ENCODE measurements at places on chromosomes 1 and 21.

- no peak for DNase-seq
Measured at GRCh38 chr1:230080822-230081221, 13.8 kb downstream of the GALNT2 start.

GRCh38 chr1:204426971-204427701, 15.5 kb upstream of the PPP1R15B start:
- no peak for DNase-seq

- DNase-seq = no peak
Measured at GRCh38 chr1:151312411-151312810, 14.8 kb downstream of the PI4KB start.

DNA sequence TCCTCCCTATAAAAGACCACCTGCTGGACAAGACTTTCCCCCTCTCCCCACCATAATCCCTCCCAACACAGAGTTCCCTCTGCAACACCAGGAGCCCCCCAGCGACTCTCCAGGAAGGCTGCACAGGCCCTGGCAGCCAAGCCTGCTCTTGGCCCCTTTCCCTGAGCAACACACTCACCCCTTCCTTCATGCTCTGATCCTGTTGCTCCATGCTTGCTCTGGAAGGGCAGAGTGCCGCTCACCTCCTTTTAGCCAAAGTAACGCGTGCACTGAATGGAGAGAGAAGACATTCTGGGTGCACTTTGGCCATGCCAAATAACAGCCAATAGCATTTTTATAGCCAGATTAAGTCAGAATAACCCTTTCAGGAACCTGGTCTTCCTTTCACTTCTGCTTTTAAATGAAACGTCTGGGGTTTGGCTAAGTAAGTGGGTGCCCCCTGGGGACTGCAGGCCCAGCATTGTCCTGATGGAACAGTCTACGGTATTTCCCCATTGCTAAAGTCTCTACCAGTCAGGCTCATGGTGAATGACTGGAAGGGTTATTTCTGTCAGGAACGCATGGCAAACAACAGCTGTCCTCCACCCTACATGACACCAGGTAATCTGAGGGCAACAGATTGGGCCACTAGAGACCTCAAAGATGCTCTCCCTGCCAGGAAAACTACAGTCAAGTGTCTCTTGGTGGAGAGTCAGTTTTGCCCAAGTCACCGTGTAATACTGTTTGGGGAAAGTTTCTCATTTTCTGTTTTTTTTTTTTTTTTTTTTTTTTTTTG, at the start of gene SLC2A5:
Gene SLC2A5, minus strand, starts transcription at position 310 of the 775 bp plus-strand sequence. Its CDS starts 99 bp downstream, at position 211.
- DNase-seq = no peak

DNA sequence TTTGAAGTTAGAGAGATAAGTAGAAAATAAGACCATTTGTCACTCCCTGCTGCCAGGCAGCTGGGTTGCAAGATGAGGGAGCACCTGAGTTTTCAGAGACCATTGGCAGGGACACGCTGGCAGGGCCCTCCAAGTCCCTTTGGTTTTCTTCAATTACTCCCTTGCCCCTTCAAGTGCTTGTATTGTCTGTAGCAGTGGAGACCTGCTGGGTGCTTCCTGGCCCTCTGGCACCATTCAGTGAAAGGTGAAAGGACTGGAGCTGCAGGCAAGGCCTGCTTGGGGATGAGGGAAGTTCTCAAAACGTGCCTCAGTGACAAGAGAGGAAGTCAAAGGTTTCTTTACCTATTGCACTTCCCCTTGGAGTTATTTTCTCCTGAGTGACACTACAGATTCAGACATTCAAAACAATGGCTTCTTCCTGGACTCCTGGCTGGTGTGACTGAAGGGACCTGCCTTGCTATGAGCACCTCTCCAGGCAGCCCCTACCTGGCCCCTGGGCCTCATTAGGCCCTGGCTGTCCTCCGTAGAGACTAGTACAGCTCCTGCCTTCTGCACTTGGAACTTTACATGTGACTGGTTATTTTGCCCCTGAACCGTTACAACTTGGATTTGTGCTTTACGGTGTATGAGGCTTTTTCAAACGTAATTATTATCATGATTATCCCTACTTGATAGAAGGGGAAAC, 100.1 kb downstream of the C1orf21 start:
- no peak for DNase-seq

DNA sequence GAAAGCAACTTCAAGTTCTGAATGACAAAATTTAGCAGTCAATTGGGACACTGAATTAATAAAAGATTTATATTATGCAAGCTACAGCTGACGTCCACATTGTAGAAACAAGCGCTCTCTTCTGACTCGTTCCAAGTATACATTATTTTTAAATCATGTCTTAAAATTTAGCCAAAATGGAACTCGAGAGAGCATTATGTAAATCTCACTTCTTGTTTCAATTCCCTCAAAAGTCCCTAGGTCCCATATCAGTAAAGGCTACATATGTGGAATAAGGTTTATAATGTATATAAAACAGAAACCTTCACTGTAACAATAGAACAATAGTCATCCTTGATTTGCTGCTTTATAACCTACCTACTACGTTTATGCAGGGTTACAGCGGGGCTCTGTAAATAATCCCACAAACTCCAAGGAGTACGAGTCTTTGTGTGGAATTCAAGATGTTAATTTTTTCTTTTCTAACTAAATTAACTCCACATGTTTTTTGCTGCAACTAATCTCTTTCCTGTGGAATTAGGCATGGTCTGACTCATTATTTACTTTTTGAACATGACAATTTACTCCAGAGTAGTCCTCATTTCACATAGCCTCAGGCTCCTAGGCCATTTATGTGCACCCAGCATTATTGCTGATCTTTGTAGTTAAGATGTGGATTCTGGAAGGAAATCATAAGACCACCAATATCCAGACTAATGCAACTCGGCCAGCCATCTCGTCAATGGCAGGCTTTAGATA, 785.1 kb downstream of the LTN1 start:
- DNase-seq = no peak

- no peak for DNase-seq
Measured at GRCh38 chr1:202788800-202789199, 19.4 kb downstream of the KDM5B start.

GRCh38 chr1:37808369-37809319, 636 bp upstream of the YRDC start:
- no peak for DNase-seq

DNA sequence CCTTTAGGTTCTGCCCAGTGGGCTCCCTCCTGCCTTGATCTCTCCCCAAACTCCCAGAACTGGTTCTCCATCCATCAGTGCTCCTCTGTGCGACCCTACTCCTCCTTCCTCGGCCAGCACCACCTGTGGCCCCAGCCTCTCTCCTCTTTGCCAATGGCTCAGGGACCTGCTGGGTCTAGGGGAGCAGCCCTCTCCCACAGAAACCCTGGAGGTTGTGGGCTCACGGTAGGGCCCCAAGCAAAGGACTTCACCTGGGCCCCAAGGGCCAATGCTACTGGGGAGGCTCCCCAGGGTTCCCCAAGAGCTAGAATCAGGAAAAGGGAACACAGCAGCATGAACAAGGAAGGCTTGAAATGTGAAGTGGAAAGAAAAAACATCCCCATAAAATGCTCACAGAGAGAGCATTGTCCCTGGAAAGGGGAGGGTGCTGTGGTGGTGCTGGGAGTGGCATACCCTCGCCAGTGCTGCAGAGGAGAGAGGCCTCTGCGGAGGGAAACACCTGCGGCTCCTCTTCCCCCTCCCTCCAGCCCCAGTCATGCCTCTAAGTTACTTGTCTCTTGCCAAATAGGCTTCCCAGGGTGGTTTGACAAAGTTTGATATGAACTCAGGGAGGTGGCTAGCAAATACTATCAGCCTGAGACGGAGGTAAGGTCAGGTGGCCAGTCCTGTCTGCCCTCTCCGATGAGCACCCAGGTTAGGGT, 2.5 kb downstream of the TMEM63A start:
- DNase-seq = peak; percentile 33

DNA sequence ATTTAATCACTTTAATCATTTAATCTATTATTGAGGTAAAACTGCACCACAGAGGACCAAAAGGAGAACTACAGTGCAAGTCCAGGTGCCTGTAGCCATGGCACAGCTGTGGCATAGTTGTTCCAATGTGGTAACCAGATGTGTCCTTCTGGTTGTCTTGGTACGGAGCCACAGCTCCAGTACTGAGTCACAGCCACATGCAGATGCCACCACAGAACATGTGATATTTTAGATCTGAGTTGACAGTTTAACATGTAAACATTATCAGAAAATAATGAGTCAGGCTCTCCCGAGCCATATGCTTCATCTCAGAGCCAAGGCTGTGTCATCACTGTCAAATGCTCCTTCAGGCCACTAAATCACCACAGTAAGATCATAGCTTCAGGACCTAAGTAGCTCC, 56.4 kb upstream of the RGS7 start:
- DNase-seq = no peak

- DNase-seq = no peak
Measured at GRCh38 chr1:196114193-196114592, 494.0 kb downstream of the KCNT2 start.

DNA sequence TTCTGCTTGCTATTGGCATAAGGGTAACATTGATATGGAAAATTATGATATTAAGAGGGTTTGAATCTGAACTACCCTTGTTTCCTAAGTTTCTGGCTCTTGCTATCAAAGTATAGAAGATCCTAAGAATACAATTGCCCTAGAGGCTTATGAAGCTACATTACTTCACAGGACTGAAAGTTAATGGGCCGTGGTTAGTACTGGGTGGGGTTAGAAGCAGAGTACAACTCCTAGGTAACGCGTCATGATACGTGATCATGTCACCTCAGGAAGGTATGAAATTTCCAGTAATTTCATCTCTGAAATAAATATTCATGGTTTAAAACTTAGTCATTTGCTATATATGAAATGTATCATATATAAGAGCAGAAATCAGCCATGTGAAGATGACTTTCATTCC, 743.8 kb upstream of the NEGR1 start:
- DNase-seq = no peak

DNA sequence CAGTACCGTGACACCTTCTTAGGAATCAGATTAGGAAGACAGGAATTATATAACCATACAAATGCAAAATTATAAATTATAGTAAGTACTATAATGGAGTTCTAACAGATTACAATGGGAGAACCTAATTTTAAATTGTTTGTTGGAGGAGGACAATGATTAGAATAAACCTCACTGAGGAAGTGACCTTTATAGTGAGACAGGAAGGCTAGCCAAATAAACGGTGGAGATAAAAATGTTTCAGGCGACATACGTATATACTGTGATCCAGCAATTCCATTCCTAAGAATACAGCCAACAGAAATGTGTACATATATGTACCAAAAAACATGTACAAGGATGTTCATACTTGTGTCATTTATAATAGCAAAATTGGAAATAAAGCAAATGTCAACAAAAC, 15.2 kb downstream of the SYNJ1 start:
- DNase-seq = no peak

DNA sequence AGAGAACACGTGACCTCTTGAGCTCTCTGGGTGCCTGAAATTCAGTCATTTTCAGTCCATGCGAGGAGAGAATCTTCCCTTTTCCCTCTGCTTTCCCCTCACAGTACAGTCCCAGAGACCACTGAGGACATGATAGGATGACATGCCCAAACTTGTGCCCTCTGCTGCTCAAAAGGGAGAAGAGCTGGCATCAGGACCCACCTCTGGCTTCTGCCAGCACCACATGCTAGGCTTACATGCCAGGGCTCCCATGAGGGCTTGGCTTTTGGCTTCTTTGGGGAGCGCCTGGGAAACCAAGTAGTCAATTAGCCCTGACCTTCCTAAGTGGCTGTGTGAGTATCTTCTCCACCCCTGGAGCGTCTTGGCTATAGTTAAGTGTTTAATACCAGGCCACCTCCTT, 13.8 kb upstream of the KCNQ4 start:
- DNase-seq = no peak

- peak; percentile 6 for DNase-seq
Measured at GRCh38 chr1:52602856-52603600, 857 bp downstream of the GPX7 start.

- DNase-seq = peak; percentile 48
Measured at GRCh38 chr1:29033829-29034466, 89.8 kb downstream of the TMEM200B start.

DNA sequence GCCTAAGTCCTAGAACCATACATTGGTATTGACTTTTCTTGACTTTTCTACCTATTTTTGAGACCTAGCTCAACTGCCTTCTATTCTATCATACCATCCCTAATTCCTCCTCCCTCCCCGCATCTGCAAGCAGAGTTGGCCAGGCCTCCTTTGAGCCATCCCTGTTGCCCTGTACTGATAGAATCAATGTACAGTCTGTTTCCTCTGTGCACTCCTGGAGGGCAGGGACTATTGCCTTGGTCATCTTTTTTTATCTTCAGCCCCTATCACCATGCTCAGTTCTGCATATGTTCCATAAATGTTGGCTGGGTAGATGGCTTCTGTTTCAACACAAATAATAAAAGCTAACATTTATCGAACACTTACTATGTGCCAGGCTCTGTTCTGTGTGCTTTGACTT, 4.0 kb upstream of the RGS16 start:
- no peak for DNase-seq

- no peak for DNase-seq
Measured at GRCh38 chr1:38690790-38691449, 168.7 kb downstream of the RRAGC start.

GRCh38 chr1:173865468-173866164, 2.2 kb downstream of the GAS5 start:
- no peak for DNase-seq

GRCh38 chr21:23858878-23859277, 1748.4 kb downstream of the MRPL39 start:
- DNase-seq = no peak

DNA sequence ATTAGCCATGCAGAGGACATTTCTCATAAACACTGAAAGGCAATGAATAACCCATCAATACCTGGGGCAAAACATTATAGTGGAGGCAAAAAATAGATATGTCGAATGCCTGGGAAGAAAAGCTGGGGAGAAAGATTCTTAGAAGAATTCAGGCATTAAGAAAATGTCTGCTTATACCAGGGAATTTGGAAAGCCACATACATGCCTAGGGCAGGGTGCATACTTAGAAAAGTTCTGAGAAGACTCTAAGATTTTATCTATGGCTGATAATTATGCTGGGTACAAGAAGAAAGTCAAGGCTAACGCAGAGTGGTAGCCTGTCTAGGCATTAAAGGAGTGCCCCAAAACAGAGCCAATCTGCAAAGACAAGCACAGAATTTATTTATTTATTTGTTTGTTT, 18.4 kb downstream of the SLAMF6 start:
- DNase-seq = no peak

DNA sequence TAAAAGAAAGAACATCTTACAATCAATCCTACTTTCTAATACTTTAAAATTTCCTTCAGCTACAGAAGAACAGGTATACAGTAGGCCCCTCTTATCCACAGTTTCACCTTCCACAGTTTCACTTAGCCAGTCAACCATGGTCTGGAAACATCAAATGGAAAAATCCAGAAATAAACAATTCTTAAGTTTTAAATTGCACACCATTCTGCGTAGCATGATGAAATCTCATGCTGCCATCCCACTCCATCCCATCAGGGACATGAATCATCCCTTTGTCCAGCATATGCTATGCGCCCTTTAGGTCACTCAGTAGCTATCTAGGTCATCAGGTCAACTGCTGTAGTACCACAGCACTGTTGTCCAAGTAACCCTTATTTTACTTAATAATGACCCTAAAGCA, 67.7 kb downstream of the HSF2BP start:
- no peak for DNase-seq
